ENCODE measurements at places on chromosomes 7 and 10.

- DNase-seq: peak; percentile 56
Measured at GRCh38 chr10:23643111-23643780, 204.4 kb downstream of the OTUD1 start.

GRCh38 chr7:116331020-116331419 is 120.7 kb downstream of the TES start:
- DNase-seq: peak; percentile 94

- DNase-seq: no peak
Measured at GRCh38 chr10:13991353-13991752, 339.4 kb downstream of the FRMD4A start.

DNA sequence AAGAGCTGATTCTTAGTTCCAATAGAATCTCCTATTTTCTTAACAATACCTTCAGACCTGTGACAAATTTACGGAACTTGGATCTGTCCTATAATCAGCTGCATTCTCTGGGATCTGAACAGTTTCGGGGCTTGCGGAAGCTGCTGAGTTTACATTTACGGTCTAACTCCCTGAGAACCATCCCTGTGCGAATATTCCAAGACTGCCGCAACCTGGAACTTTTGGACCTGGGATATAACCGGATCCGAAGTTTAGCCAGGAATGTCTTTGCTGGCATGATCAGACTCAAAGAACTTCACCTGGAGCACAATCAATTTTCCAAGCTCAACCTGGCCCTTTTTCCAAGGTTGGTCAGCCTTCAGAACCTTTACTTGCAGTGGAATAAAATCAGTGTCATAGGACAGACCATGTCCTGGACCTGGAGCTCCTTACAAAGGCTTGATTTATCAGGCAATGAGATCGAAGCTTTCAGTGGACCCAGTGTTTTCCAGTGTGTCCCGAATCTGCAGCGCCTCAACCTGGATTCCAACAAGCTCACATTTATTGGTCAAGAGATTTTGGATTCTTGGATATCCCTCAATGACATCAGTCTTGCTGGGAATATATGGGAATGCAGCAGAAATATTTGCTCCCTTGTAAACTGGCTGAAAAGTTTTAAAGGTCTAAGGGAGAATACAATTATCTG is 1.6 kb downstream of the LRRTM3 start:
- DNase-seq: no peak

GRCh38 chr10:43576062-43576461 is 1.6 kb upstream of the ZNF239 start:
- no peak for DNase-seq

GRCh38 chr7:106022193-106022821 is 59.2 kb downstream of the CDHR3 start:
- no peak for DNase-seq

GRCh38 chr7:67990716-67991115 is 994.1 kb downstream of the TYW1 start:
- DNase-seq: no peak

DNA sequence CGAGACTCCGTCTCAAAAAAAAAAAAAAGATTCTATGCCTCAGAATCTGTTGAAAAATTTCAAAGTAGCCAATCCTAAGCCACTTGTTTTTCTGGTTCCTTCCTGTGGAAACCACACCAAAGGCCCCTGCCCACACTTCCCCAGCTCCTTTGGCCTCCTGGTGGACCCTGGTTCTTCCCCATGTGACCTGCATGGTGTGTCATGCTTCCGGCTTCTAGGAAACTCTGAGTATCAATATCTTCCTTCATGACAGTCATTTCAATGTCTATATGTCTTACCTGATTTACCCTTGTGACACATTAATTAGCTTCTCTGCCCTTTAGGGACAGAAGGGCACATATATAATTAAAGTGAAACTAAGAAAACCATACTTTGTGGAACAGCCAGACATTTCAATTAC is 80.4 kb upstream of the GRB10 start:
- no peak for DNase-seq

- DNase-seq: no peak
Measured at GRCh38 chr7:115941703-115942268, 88.8 kb downstream of the TFEC start.

GRCh38 chr7:127114742-127115265 is 137.9 kb downstream of the GRM8 start:
- no peak for DNase-seq
